Activated CD4-positive, alpha-beta T cell treated with anti-CD3 and anti-CD28 coated beads for 4 hours (primary cell): ENCODE measurements at places on chromosomes 1 and 21.

- DNase-seq = no peak
Measured at GRCh38 chr1:228415221-228415620, 1.4 kb downstream of the TRIM17 start.

DNA sequence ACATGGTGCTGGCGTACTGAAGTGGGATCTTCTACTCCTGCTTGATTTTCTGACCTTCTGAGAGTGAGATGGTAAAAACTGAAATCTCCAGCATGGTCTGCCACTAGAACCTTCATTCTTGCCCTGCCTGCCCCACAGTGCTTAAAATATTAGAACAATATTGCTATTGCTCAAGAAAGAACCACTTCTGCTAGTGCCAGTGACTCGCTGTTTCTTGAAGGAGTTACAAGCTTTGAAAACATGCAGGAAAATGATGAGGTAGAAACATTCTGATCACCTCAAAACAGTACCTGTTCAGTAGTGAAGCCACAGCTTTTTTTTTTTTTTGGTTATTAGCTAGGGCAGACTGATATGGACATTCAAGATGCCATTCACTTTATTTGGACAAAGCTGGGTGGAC is 95.3 kb downstream of the BACH1 start:
- DNase-seq = no peak

- no peak for DNase-seq
Measured at GRCh38 chr1:176843352-176844297, 320.9 kb downstream of the ASTN1 start.

DNA sequence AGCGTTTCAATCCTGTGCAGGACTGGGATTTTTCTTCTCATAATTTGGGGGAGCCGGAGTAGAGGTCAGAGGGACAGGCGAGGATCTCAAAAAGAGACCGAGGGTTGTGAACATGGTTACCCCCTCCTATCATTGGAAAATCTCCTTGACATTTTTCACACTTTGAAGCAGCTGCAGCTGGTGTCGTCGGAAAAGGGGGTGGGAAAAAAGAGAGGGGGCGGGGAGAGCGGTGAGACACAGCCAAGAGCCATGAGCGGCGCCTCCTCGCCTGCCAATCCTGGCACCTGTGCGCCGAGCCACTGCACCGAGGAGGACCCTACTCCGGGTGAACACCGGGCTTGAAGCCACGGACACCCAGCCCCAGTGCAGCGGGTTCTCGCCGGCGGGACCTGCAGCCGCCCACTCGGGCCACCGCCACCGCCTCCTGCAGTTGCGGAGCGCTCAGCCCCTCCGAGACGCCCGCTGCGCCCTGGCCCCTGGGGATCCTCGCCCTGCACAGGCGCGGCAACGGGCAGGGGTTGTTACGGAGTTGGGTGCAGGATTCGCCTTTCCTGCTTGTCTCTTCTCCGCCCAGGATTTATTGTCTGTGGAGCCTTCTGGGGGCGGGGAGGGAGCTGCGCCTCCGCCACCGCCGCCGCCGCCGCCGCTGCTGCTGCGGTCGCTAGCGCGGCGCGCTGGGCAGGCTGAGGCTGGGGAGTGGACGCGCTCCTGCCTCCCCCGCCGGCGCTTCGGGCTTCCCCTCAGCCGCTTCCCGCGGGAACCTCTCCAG is at the start of gene LRRC7:
Gene LRRC7, plus strand, starts transcription at position 271 of the 769 bp plus-strand sequence. CDS start 718 bp downstream, outside the sequence.
- DNase-seq = peak; percentile 10

- no peak for DNase-seq
Measured at GRCh38 chr1:198883184-198883583, 244.3 kb downstream of the PTPRC start.

- no peak for DNase-seq
Measured at GRCh38 chr1:113128116-113128515, 55.1 kb downstream of the LRIG2 start.

- no peak for DNase-seq
Measured at GRCh38 chr1:38361566-38361965, 315.0 kb upstream of the POU3F1 start.

GRCh38 chr1:8063298-8064036 is 37.4 kb upstream of the ERRFI1 start:
- DNase-seq = no peak

GRCh38 chr1:220894025-220894923 is 15.0 kb downstream of the HLX start:
- DNase-seq = no peak

DNA sequence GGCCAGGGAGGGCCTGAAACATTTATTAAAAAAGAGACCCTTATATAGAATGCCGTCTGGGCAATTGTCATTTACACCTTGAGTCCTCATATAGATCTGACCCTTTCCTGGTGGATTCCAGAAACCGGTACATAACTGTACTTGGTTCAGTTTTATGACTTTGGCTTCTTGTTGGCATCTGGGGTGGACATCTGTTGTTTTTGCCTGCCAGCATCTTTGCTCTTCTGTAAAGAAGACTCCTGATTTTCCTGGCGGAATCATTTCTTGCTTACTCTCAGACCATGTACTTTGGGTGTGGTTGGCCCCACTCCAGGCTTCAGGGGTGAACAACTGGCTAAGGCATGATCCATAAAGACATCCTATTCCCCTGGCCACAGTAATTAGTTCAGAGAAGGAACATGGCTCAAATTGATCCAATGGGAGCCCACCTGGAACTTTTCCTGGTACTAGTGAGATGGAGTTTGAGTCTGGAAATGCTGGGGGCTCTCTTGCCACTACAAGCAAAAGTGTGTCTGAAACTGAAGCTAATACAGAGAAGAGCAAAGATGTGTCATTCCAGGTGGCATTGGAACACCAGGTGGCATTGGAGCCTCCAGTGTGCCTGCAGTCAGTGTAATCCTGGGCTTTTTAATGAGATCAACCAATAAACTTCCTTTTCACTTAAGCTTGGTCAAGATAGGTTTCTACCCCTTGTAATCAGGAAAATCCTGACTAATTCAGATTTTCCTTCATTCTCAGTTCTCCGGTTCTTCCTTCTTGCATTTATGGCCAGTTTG is 332.5 kb upstream of the CAMK1G start:
- DNase-seq = no peak

DNA sequence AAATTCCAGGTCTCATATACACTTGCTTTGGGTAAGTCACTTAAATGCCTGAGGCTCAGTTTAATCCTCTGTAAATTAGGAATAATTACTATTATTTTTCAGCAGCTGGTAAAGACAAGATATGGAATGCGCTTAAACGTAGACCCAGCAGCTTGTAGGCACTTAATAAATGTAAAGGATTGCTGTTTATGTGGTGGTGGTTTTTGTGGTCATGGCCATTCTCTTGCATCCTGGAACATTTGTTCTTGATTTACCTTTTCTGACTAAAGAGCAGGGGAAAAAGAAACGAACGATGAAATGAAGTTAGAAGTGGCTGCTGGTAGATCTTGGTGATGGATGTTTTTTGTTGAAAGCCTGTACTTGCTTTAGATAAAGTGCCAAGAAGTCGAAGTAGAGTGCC is 195.0 kb upstream of the FOXD3 start:
- DNase-seq = no peak

GRCh38 chr1:160058087-160058486 is 11.9 kb downstream of the KCNJ10 start:
- DNase-seq = no peak

GRCh38 chr1:230401763-230402294 is 24.3 kb downstream of the PGBD5 start:
- DNase-seq = no peak

DNA sequence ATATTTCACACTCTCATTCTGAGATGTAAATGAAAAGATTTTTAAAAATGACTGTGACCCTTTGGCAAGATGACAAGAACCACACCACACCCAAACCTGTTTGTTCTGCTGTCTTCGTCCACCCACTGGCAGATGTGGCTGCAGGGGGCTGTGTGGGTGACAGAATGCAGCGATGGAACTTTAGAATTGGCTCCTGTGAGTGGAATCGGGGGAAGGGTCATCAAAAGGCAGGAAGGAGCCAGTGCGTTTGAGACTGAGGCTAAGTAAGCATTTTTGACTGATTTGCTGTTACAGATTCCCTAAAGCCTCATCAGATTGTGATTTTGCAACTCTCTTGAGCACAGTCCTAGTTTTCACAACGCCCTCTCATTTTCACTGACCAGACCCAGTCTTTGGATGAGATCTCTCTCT is 111.2 kb upstream of the ADGRL2 start:
- no peak for DNase-seq

- no peak for DNase-seq
Measured at GRCh38 chr1:35470977-35471613, 86.1 kb downstream of the KIAA0319L start.

- no peak for DNase-seq
Measured at GRCh38 chr1:34787461-34788420, 5.1 kb upstream of the GJA4 start.

DNA sequence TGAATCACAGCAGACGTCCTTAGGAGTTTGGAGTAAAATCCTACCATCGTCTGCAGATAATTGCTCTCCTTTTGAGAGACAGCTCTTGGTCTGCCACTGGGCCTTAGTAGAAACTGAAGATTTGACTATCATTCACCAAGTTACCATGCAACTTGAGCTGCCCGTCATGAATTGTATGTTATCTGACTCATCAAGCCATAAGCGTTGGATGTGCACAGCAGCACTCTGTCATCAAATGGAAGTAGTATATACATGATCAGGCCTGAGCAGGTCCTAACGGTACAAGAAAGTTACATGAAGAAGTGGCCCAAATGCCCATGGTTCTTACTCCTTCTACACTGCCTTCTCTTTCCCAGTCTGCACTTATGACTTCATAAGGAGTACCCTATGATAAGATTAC is 317.8 kb downstream of the GPATCH2 start:
- DNase-seq = no peak

- DNase-seq = no peak
Measured at GRCh38 chr21:45383615-45384201, 21.3 kb upstream of the COL18A1 start.

GRCh38 chr1:29223521-29223920 is 7.2 kb downstream of the MECR start:
- DNase-seq = no peak

- DNase-seq = no peak
Measured at GRCh38 chr1:17509363-17509762, 30.1 kb upstream of the ARHGEF10L start.

- no peak for DNase-seq
Measured at GRCh38 chr1:206788487-206789050, 16.3 kb upstream of the IL10 start.

GRCh38 chr1:121516234-121516967 is 331.6 kb downstream of the SRGAP2C start:
- DNase-seq = peak; percentile 11

DNA sequence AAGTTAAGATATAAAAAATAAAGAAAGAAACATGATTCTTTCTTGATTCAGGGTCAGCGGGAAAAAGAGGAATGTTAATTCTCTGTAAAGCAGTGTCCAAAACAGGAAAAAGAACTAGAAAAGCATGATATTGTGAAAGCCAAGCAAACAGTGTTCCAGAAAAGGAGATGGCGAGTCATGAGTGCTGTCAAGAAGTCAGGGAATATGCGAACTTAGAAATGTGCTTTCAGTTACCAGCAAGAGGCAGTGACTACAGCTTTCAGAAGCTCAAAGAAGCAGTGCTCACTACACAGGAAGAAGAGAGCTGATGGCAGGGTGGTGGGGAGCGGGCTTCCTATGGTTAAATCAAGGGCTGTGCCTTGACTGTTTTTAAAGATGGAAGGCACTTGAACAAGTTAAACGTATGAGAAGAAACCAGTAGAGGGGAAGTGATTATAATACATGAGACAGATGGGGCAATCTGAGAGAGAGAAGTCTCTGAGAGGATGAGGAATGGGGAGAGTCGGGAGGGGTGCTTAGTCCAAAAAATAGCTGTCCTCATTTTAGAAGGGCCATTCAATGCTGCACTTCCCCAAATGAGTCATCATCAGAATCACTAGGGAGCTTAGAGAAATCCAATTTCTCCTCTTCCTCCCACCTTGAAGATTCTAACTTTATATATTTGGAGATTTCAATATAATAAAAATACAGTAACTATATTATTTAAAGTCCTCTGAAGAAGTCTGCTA is 90.4 kb downstream of the KCNK1 start:
- no peak for DNase-seq

DNA sequence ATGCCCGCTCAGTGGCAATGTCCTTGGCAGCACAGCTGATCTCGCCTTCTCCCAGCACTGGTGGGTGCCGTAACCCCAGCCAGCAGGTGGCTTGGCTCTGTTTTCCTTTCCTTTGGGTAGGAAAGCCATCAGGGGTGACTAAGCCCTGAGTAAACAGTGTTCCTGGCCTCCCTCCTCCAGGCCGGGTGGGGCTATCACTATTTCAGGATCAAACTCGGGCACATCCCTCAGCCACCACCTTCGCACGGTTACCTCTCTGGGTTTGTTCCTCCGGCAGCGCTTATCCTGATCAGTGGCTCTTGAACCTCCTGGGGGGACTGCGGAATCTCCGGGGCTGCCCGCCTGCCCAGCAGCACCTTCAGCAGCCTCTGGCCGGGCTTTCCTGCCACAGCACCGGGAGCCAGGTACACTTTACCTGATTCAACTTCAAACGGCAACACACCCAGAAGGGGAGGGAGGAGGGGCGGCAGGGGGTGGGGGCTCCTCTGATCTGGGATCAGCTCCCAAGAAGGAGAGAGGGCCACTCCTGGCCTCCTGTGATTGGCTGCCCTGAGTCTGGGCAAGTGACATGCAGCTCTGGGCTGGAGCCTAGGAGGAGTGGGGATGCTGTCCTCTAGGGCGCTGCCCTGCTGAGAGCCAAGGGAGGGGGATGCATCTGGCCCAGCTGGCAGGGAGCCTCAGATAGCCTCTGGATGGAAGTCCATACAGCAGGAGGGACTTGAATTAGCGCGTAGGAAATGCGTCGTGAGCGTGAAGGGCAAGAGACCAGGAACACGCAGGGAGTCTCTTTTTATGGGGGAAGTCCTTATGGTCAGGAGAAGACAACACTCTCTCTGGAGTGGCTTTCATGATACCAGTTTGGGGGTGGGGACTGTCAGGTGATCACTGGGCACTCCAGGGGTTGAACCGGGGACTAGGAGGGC is at the start of gene ASCL5:
Gene ASCL5, minus strand, starts transcription at position 353 of the 923 bp plus-strand sequence. CDS start 11,812 bp downstream, outside the sequence.
- DNase-seq = no peak

GRCh38 chr21:44760376-44760775 is 41.2 kb downstream of the UBE2G2 start:
- DNase-seq = no peak
